ENCODE measurements at places on chromosomes 5 and 9.

DNA sequence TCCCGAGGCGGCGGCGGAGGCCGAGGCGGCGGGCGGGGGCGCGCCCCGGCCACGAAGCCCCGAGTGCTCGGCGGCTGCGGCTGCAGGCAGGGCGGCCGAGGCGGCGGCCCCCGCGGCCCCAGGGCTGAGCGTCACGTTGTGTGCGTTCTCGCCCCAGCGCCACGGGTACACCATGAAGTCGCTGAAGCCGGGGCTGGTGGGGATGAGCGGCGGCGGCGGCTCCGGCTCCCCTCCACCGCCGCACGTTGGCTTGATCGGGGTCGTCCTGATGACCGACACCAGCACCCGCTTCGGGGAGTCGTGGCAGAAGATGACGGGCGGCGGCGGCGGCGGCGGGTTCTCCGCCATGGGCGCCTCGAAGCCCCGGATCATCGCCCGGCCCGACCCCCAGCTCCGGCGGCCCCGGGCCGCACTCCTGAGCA, 498 bp downstream of the ZNF367 start:
- no peak for DNase-seq

DNA sequence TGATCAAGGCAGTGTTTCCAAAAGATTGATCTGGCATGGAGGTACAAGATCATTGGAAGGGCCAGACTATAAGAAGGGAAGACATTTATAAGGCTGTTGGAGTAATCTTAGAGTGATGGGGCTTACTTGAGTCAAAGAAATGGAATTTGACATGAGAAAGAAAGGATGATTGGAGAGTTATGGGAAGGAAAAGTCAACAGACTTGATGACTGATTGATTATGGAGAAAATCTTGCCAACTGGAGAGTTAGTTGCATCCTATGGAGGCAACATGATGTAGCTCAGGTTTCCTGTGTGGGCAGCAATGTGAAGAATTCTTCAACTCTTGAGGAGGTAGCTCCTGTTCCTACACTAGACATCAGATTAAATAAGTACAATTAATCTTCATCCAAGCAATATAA, 10.9 kb upstream of the MAST4 start:
- DNase-seq = no peak

GRCh38 chr9:16915126-16915831, 44.8 kb upstream of the BNC2 start:
- no peak for DNase-seq

GRCh38 chr5:36741128-36741527, 134.7 kb downstream of the SLC1A3 start:
- DNase-seq = no peak

GRCh38 chr5:108769352-108769751, 21.7 kb downstream of the FER start:
- no peak for DNase-seq

GRCh38 chr9:126131066-126132010, 195.3 kb upstream of the MVB12B start:
- DNase-seq = no peak

- DNase-seq = peak; percentile 85
These were observed 7.4 kb downstream of the TBC1D2 start for GRCh38 chr9:98247831-98248657.

DNA sequence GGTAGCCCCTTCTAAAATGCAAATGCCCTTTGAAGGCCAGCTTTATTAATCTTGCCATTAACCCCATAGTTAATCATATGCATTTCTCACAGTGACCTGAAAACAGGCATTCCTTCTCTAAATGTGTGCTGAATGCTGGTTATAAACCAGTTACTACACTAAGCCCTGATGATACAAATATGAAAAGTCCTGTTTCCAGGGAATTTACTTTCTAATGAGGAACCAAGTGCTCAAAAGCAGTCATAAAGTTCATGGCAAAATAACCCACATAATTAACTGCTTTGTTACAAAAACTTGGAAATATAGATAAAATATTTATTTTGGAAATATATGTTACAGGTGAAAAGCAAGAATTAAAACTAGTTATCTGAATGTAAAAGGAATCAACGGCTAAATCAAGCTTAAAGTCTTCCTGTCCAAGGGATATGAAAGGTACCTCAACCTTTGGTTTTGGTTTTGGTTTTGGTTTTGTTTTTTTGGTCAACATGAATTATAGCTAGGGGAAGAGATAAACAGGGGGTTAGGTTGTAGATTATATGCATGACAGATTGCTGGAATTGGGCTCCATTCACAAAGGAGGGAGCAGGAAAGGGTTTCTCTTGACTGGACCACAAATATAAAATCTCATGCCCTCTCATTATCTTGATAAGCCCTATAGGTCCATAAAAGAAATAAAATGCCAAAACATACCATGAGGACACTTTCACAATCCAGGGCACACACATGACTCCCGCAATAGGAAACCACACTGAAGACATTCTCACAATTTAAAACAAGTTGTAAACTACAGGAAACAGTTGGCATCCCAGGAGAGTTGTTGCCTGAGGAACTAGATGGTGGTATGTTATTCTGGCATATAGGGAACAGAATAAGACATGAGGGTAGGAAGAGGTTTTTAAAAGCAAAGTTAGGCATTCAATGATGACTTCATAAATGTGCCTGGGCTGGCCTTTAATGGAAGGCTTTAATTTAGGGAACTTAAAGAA, 46.7 kb upstream of the MACIR start:
- peak; percentile 75 for DNase-seq

GRCh38 chr5:120016717-120017382, 387.5 kb downstream of the FAM170A start:
- DNase-seq = no peak

- no peak for DNase-seq
These were observed 103.1 kb downstream of the ATG10 start for GRCh38 chr5:82074950-82075349.

DNA sequence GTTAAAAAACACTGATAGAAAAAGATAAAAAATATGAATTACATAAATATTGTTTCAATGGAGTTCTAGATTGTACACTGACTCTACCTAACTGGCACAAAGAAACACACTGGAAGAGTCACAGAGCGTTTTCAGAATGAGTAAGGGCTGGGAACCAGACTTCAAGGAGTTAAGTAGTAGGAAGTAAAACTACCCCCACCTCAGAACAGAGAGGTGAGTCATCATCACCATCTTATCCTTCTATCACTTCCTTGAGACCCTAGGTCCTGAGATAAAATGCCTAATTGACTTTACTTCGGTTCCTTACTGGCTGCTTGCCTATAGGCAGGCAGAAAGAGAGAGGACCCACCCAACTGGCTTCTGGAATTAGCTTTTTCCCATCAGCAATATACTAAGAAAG, 79.7 kb downstream of the ELAVL2 start:
- DNase-seq = no peak

GRCh38 chr5:54672871-54673270, 155.3 kb downstream of the SNX18 start:
- DNase-seq = peak; percentile 83

- DNase-seq = no peak
These were observed 29.9 kb upstream of the HMHB1 start for GRCh38 chr5:143781993-143782520.

DNA sequence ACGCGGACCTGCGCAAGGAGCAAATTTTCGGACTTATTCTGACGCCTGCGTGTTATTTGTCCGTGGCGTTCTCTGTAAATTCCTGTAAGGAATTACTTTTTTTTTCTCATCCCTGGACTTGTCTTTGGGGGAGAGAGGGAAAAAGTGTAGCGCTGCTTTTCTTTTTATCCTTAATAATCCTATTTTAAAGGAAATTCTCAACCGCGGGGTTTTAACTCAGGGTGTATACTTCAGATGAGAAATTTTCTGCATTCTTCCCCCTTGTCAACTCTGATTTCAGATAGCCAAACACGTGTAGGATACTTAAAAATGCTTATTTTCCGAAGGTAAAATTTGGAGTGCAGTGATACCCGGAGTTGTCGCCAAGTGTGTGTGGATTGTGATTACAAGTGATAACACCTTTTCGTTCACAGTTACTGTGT, 853 bp downstream of the DCP2 start:
- DNase-seq = no peak

GRCh38 chr5:129978270-129978669, 74.0 kb downstream of the CHSY3 start:
- DNase-seq = no peak

DNA sequence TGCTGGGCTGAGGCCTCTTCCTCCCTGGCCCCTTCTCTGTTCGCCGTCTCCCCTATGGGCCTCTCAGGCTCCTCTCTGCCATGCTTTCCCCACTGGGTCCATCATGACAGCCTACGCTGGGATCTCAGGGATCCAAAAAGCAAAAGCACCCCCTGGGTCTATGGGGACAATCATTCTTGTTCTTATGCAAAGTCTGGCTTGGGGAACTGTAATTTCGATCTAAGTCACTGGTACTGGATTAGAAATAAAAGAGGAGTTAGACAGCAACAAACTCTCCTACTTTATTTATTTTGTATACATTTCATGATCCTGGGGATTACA, 86.6 kb downstream of the SLC38A9 start:
- no peak for DNase-seq

GRCh38 chr5:124059200-124059599, 547.2 kb downstream of the CSNK1G3 start:
- no peak for DNase-seq

GRCh38 chr9:81737871-81738507, 48.6 kb upstream of the TLE1 start:
- peak; percentile 87 for DNase-seq

DNA sequence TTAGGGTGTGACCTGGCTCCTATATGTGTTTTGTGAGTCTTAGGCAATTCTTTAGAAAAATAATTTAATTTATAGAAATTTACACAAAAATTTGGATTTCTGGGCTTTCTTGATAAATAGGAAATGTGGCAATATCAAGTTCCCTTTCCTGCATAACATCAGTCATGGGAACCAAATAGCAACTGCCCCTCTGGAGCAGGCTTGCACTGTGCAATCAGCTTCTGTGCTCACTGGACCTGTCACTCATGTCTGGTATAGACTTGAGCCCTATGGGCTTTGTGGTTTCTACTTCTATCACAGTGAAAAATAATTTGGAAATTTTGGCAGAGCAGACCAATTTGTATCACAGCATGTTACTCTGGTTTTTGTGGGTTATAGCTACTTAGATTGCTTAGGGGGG, 131.7 kb downstream of the ADGRV1 start:
- peak; percentile 79 for DNase-seq

GRCh38 chr5:171306781-171307591, 2.1 kb upstream of the TLX3 start:
- no peak for DNase-seq

- no peak for DNase-seq
These were observed 703 bp downstream of the ISCA1 start for GRCh38 chr9:86281593-86282076.

DNA sequence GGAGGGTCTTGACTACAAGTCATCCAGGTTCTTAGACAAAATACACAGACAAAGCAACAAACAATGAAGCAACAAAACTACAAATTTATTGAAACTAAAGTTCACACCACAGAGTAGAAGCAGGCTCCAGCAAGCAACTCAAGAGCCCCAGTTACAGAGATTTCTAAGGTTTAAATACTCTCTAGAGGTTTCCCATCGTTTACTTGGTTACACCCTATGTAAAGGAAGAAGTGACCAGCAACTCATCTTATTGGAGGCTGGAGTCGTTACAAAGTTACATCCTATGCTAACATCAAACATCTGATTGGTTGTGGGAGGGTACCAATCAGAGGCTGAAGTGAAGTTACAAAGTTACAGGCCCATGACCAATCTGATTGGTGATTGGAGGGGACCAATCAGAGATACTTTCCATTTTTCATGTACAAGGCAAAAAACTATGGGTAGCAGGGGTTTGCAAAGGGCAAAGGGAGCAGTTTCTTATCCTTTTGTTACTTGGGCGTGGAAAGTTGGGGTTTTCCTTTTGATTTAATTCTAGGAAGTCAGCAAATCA, 2292.6 kb upstream of the C9orf72 start:
- no peak for DNase-seq

DNA sequence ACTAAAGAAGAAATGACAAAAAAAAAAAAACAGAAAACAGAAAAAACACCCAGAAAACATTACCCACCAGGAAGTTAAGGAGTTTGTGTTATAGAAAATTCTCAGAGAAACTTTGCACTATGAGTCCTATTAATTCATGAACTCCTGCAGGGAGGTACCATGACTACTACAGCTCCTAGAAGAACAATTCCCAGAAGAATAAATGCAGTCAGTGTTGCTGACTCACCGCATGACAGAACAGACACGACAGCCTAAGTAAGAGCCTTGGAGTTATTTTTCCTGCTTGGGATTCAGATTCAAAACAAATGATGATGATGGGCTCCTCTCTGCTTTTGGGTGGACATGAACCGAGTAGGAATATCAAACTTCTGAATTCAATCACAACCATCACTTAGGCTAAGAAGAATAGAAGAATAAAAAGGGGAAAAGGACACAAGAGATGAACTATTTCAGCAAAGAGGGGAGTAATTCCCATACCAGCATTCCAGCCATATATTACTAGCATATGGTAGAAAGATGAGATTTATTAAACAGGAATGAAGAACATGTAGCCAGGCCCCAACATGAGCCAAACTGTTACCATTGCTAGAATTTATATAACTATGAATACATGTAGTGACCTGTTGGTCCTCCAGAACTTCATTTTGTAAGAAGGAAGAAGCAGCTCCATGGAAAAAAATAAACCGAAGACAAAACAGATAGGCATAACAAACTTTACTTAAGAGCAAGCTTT, 209.6 kb upstream of the PDE4D start:
- no peak for DNase-seq

DNA sequence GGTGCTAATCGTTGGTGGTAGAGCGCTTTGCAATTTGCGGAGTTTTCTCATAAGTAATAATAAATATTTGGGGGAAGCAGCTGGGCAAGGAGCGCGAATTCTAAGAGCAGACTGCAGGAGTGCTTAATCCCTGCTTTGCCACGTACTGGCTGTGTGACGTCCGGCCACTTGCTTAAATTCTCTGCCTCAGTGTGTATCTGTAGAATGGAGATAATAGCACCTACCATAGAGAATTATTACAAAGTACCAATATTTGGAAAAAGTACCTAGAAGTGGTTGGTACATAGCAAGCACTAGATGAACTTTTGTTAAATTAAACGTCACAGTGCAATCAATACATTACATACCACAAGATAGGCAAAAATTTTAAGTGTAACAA, 598 bp upstream of the TMED7 start:
- DNase-seq = no peak

- DNase-seq = no peak
These were observed 10.7 kb upstream of the SPARC start for GRCh38 chr5:151697452-151697851.

DNA sequence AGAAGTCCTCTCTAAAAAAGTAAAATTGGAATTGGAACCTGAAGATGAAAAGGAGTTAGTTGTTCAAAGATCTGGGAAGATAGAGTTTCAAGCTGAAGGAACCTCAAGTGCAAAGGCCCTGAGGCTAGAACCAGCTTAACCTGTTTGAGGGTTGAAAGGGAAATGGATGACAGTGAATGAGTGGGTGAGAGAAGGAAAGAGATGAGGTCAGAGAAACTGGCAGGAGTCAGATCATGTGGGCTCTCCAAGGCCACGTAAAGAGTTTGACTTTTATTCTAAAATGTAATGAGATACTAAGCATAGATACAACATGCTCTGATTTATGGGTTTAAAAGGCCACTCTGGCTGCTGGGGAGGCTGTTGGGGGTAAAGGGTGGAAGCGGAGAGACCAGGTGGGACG, 2.5 kb upstream of the RAD23B start:
- DNase-seq = peak; percentile 42

All from inflammatory macrophage (primary cell).